ENCODE measurements at places on chromosomes 2 and 18.

- no peak overlapping the region for H3K27ac ChIP-seq
- no peaks in the 10 kb centered on the region for H3K36me3 ChIP-seq
- no peak for DNase-seq
- H3K4me3 ChIP-seq = peak overlapping the region; percentile 35
- H3K4me1 ChIP-seq = peaks cover 57% of the 10 kb centered on the region
Measured at GRCh38 chr2:170713543-170714380, 1.4 kb upstream of the SP5 start.

- H3K4me3 ChIP-seq = no peak overlapping the region
- DNase-seq = no peak
- no peak overlapping the region for H3K27ac ChIP-seq
- no peaks in the 10 kb centered on the region for H3K4me1 ChIP-seq
Measured at GRCh38 chr2:128491692-128492244, 173.1 kb upstream of the HS6ST1 start.

- DNase-seq = no peak
- no peak overlapping the region for H3K27ac ChIP-seq
- no peaks in the 10 kb centered on the region for H3K4me1 ChIP-seq
Measured at GRCh38 chr2:74297391-74297790, 45.8 kb downstream of the SLC4A5 start.

GRCh38 chr18:69636529-69637301 is 236.0 kb downstream of the DOK6 start:
- no peaks in the 10 kb centered on the region for H3K36me3 ChIP-seq
- H3K4me3 ChIP-seq = no peak overlapping the region
- no peaks in the 10 kb centered on the region for H3K4me1 ChIP-seq
- H3K27ac ChIP-seq = no peak overlapping the region

DNA sequence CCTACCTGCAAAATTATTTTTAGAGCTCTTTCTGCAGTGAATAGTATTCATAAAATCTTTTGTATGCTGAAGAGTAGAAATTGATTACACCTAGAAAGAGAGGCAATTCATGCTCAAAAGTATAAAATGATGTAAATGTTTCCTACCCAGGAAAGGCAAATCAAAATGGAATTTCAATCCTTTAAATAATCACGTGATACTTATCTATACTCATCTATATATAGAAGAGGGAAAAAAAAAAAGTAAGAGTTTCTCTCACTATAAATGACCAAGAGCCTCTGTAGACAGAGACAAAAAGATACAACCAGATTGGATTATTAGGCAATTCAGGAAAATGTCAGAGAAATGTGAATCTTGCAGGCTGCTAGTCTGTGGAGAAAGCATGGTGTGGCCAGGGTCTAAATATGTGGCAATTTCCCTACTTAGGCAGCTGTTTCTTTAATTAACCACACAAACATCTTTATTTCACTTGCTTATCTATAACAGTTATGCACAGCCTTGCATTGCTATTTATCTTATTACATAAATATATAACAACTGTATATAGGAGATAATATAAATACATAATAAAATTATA is 39.5 kb downstream of the METTL8 start:
- no peaks in the 10 kb centered on the region for H3K36me3 ChIP-seq
- H3K27ac ChIP-seq = no peak overlapping the region
- no peak overlapping the region for H3K4me3 ChIP-seq
- no peaks in the 10 kb centered on the region for H3K27me3 ChIP-seq
- no peaks in the 10 kb centered on the region for H3K4me1 ChIP-seq

- no peaks in the 10 kb centered on the region for H3K4me1 ChIP-seq
- no peaks in the 10 kb centered on the region for H3K36me3 ChIP-seq
- H3K27me3 ChIP-seq = no peaks in the 10 kb centered on the region
- no peak overlapping the region for H3K27ac ChIP-seq
- H3K4me3 ChIP-seq = no peak overlapping the region
- DNase-seq = no peak
Measured at GRCh38 chr2:127545796-127546195, 10.3 kb downstream of the MYO7B start.

- H3K4me3 ChIP-seq = no peak overlapping the region
- H3K27ac ChIP-seq = no peak overlapping the region
- H3K4me1 ChIP-seq = no peaks in the 10 kb centered on the region
- H3K36me3 ChIP-seq = no peaks in the 10 kb centered on the region
Measured at GRCh38 chr18:985212-985661, 80.6 kb downstream of the ADCYAP1 start.

DNA sequence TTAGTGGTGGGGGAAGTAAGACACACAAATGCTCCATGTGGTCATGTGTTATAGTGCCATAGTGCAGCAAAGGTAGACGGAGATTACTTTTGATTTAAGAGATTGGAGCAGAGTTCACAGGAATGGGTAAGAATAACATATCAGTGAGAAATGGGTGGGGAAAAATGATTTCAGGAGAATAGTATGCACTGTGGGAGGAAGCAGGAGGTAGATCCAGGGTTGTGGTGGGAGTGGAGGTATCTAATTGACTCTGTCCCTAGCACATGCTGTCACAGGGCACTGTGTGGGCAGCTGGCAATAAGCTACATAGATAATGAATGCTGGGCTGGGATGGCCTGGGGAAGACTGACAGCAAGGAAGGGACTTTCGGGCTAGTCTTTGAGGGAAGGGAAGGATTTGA is 65.3 kb downstream of the STAT1 start:
- no peaks in the 10 kb centered on the region for H3K27me3 ChIP-seq
- no peaks in the 10 kb centered on the region for H3K36me3 ChIP-seq
- peak overlapping the region; percentile 32 for H3K27ac ChIP-seq
- peaks cover 6% of the 10 kb centered on the region for H3K4me1 ChIP-seq
- H3K4me3 ChIP-seq = no peak overlapping the region

DNA sequence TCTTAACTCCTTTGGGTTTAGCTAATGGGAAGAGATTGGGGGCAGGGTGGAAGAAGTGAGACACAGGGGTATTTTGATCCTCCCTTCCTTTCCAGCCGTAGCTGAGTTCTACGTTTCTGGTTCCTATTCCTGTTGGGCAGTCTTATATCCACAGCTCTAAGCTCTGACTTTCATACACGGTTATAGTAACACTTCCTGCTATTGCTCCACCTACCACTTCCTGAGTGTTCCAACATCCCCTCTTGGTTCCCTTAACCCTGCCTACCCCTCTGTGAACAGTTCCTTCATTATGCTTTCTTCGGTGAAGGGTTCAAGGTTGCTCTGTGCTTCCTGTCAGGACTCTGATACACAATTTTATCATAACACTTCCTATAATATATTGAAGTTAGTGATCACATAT is 205.1 kb downstream of the DNAH7 start:
- no peaks in the 10 kb centered on the region for H3K4me1 ChIP-seq
- DNase-seq = no peak
- no peaks in the 10 kb centered on the region for H3K27me3 ChIP-seq
- no peaks in the 10 kb centered on the region for H3K36me3 ChIP-seq

DNA sequence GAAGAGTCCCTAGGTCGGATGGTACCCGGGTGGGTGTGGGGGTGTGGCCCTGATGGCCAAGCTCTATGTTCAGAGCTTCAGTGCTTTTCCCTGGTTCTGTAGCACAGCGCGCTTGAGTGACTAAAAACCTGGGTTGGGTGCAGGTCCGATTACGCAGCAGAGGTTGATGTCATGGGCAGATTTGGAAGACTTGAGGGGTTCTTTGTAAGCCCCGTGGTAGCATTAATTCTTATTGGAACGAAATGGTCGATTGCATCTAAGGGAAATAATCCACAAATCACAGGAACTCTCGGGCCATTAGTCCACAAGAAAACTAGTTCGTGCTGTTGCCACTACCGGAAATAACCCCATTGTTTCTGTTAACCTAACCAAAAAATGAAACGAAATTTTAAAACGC is 9.0 kb downstream of the HOXD8 start:
- no peaks in the 10 kb centered on the region for H3K36me3 ChIP-seq
- no peak for DNase-seq
- peaks cover 5% of the 10 kb centered on the region for H3K4me1 ChIP-seq
- peaks cover 49% of the 10 kb centered on the region for H3K27me3 ChIP-seq

- DNase-seq = no peak
- H3K27me3 ChIP-seq = no peaks in the 10 kb centered on the region
- no peaks in the 10 kb centered on the region for H3K4me1 ChIP-seq
- H3K27ac ChIP-seq = no peak overlapping the region
- H3K36me3 ChIP-seq = no peaks in the 10 kb centered on the region
- H3K4me3 ChIP-seq = no peak overlapping the region
Measured at GRCh38 chr18:29879763-29880162, 1162.8 kb downstream of the DSC3 start.

GRCh38 chr18:32152705-32153448 is 37.0 kb upstream of the MEP1B start:
- H3K27ac ChIP-seq = no peak overlapping the region
- no peaks in the 10 kb centered on the region for H3K4me1 ChIP-seq
- no peaks in the 10 kb centered on the region for H3K36me3 ChIP-seq

GRCh38 chr2:74373221-74373676 is 6.9 kb downstream of the DCTN1 start:
- H3K4me1 ChIP-seq = no peaks in the 10 kb centered on the region
- no peak overlapping the region for H3K4me3 ChIP-seq
- no peak for DNase-seq
- H3K27ac ChIP-seq = no peak overlapping the region

DNA sequence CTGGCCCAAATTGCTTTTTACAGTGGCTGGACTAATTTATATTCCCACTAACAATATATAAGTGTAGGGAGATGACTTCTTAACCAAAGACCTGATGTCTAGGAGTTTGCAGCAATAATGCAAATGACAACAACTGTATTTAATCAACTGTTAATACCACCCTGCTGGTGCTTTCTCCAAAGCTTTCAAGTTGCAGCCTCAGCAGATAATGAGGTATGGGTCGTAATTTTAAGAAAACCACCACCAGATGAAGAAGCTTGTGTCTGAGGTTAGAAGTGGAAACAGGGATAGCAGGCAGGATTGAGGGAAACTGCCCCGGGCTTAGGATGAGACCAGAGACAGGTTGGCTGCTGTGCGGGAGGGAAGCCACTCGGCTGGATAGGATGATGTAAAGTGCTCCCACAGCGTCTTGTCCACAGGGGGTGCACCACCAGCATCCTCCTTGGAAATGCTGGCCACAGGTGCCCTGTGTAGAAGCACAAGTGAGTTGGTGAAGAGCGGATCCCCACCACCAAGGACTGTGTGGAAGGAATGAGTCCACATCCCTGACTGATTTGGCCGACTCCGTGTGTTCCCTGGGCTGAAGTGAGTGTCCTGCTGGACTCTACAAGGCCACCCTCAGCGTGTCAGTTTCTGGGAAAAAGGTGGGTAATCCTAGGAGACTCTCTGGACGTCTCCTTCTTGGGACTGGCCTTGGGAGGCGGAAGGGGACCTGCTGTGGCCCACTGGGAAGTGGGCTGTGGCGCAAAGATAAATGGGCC is 76.1 kb upstream of the SMAD2 start:
- no peak overlapping the region for H3K4me3 ChIP-seq
- peaks cover 14% of the 10 kb centered on the region for H3K4me1 ChIP-seq
- H3K27ac ChIP-seq = no peak overlapping the region
- no peak for DNase-seq
- H3K36me3 ChIP-seq = no peaks in the 10 kb centered on the region
- no peaks in the 10 kb centered on the region for H3K27me3 ChIP-seq

GRCh38 chr18:9536354-9537152 is 61.2 kb downstream of the RALBP1 start:
- peaks cover 60% of the 10 kb centered on the region for H3K36me3 ChIP-seq
- no peaks in the 10 kb centered on the region for H3K4me1 ChIP-seq
- no peak for DNase-seq
- H3K27ac ChIP-seq = no peak overlapping the region
- H3K27me3 ChIP-seq = no peaks in the 10 kb centered on the region
- no peak overlapping the region for H3K4me3 ChIP-seq

- DNase-seq = no peak
- H3K27ac ChIP-seq = no peak overlapping the region
- H3K27me3 ChIP-seq = no peaks in the 10 kb centered on the region
- no peaks in the 10 kb centered on the region for H3K4me1 ChIP-seq
- H3K4me3 ChIP-seq = no peak overlapping the region
Measured at GRCh38 chr18:59963229-59963628, 63.4 kb downstream of the PMAIP1 start.

GRCh38 chr2:43062058-43062457 is 164.3 kb downstream of the ZFP36L2 start:
- H3K4me1 ChIP-seq = peaks cover 17% of the 10 kb centered on the region
- H3K36me3 ChIP-seq = no peaks in the 10 kb centered on the region
- no peak overlapping the region for H3K27ac ChIP-seq
- no peak overlapping the region for H3K4me3 ChIP-seq
- H3K27me3 ChIP-seq = no peaks in the 10 kb centered on the region

DNA sequence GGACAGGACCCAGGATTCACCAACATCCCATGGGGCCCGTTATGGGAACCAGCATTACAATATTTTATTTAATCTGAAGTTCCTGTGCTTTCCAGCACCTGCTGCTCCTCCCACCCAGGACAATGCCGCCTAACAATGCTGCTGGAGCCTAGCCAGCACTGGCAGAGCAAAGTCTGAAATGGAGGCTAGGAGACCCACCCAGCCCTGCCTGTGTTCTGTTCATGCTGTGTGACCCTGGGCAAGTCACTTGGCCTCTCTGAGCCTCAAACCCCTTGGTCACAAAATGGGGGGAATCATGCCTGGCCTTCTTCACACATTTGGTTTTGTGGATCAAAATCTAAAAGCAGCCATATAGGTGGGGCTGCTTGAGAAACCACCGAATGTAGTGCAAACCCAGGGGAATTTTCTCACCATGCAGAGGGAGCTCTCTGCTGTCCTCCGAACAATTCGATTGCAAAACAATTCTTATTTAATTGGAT is 38.5 kb upstream of the ODC1 start:
- H3K4me3 ChIP-seq = no peak overlapping the region
- H3K27me3 ChIP-seq = peaks cover 20% of the 10 kb centered on the region
- no peak overlapping the region for H3K27ac ChIP-seq
- no peaks in the 10 kb centered on the region for H3K4me1 ChIP-seq

- H3K4me3 ChIP-seq = no peak overlapping the region
- no peaks in the 10 kb centered on the region for H3K27me3 ChIP-seq
- peak overlapping the region; percentile 22 for H3K27ac ChIP-seq
- DNase-seq = no peak
- H3K4me1 ChIP-seq = peaks cover 76% of the 10 kb centered on the region
Measured at GRCh38 chr2:105781274-105781978, 36.7 kb downstream of the NCK2 start.

- DNase-seq = no peak
- no peaks in the 10 kb centered on the region for H3K36me3 ChIP-seq
- peaks cover 20% of the 10 kb centered on the region for H3K27me3 ChIP-seq
- no peaks in the 10 kb centered on the region for H3K4me1 ChIP-seq
- H3K27ac ChIP-seq = no peak overlapping the region
- H3K4me3 ChIP-seq = no peak overlapping the region
Measured at GRCh38 chr2:71557321-71557720, 104.0 kb downstream of the DYSF start.

- H3K27ac ChIP-seq = no peak overlapping the region
- H3K36me3 ChIP-seq = no peaks in the 10 kb centered on the region
- H3K27me3 ChIP-seq = no peaks in the 10 kb centered on the region
Measured at GRCh38 chr2:100957996-100958653, 44.0 kb upstream of the RPL31 start.

GRCh38 chr2:219028996-219029828 is 12.1 kb downstream of the CFAP65 start:
- H3K27me3 ChIP-seq = no peaks in the 10 kb centered on the region
- no peaks in the 10 kb centered on the region for H3K4me1 ChIP-seq
- no peak overlapping the region for H3K27ac ChIP-seq
- DNase-seq = no peak
- no peak overlapping the region for H3K4me3 ChIP-seq

- H3K4me1 ChIP-seq = no peaks in the 10 kb centered on the region
- no peak overlapping the region for H3K4me3 ChIP-seq
- H3K36me3 ChIP-seq = no peaks in the 10 kb centered on the region
- H3K27ac ChIP-seq = no peak overlapping the region
- no peaks in the 10 kb centered on the region for H3K27me3 ChIP-seq
Measured at GRCh38 chr2:201813996-201814760, 7.8 kb downstream of the CDK15 start.

GRCh38 chr2:211994806-211995205 is 543.8 kb downstream of the ERBB4 start:
- H3K27me3 ChIP-seq = no peaks in the 10 kb centered on the region
- no peaks in the 10 kb centered on the region for H3K36me3 ChIP-seq
- no peak for DNase-seq
- H3K4me1 ChIP-seq = no peaks in the 10 kb centered on the region
- no peak overlapping the region for H3K27ac ChIP-seq
- H3K4me3 ChIP-seq = no peak overlapping the region
